Stimulated activated CD8-positive, alpha-beta memory T cell treated with anti-CD3 and anti-CD28 coated beads, Interleukin-4, amount 100 ng/mL, for 48 hours (primary cell): ENCODE measurements at places on chromosomes 7 and 10.

DNA sequence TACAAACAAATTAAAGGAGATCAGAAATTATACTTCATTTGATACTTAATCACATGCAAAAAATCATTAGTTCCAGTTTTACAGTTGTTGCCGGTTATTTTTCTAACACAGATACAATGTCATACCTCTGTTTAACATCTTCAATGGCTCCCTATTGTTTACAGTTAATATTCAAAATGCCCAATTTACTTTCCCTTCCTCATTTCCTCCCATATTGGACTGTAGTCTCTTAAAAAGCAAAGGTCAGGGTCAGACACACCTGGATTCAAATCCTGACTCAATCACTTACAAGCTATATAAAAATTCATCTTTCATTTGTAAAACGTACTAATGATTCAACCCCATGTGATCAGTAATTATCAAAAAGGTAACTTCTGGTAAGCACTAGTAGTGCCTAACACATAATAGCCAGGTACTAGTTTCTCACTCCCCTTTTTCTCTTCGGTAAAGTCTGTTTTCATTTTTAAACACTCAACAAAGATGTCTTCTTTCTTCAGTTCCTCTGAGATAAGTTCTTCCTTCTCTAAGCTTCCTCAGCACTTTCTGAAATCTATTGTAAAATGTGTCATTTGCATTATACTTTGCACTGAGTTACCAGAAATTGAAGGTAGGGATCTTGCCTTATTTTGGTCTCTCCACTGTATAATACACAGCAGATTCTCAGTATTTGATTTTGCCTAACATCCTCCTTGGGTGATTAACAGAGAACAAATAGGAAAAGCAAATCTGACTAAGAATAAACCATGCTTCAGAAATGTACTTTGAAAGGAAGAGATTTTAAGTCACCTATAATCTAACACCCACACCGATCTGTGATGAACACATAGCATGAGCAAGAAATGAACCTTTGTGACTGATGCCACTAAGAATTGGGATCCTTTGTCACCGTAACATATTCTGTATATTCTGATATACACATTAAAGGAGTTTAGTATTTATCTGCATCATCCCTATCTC is 16.1 kb downstream of the KMT2C start:
- no peak for DNase-seq

DNA sequence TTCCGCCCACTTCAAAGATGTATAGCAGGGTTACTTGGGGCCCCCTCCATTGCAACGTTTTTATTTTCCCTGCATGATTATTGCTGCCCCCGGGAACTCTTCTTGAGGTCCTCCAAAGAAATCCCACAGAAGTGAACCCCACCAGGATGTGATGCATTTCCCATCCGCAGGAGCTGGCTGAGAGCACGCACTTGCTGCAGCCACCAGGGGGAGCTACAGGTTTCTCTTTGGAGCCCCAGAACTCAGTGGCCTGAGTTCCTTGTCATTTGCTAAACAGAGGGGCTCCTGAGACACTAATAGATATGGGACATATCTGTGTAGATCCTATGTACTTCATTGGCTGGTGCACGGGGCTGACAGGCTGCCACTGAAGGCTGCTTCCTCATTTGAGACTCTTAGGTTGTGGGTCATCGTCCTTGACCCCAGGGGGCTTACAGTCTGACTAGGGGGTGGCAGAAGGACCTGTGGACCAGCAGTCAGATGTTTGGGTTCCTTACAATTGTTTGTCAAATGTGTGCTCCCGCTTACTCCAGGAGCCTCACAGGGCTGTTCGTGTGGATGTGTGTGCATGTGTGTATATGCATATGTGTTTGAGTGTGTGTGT is 52.3 kb upstream of the ENO4 start:
- DNase-seq = peak; percentile 84

GRCh38 chr7:91358303-91358702 is 94.1 kb downstream of the FZD1 start:
- DNase-seq = no peak

GRCh38 chr7:127912901-127913300 is 118.3 kb downstream of the LRRC4 start:
- DNase-seq = no peak

- no peak for DNase-seq
Measured at GRCh38 chr7:50983850-50984249, 201.2 kb upstream of the GRB10 start.

GRCh38 chr7:23096518-23097290 is 8.9 kb upstream of the KLHL7 start:
- DNase-seq = no peak

GRCh38 chr10:70343712-70344111 is 38.7 kb downstream of the LRRC20 start:
- DNase-seq = no peak

DNA sequence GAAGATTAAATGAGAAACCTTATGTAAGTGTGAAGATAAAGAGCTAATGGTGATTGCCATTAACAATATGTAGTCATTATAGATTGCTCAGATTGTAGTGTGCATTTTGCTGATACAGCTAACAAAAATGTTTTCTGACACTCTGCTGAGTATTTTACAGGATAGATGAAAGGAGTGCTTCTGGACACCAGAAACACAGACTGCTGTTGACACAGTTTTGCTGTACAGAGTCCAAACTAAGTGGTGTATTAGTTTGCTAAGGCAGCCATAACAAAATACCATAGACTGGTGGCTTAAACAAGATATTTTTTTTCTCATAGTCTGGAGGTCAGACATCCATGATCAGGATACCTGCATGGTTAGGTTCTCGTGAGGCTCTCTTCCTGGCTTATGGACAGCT is 2.2 kb downstream of the SMC3 start:
- DNase-seq = no peak

GRCh38 chr10:11697718-11698527 is 44.3 kb upstream of the ECHDC3 start:
- peak; percentile 41 for DNase-seq

GRCh38 chr10:5467207-5467535 is 32.2 kb downstream of the CALML5 start:
- no peak for DNase-seq

GRCh38 chr10:6065835-6066234 is 3.7 kb upstream of the IL2RA start:
- DNase-seq = peak; percentile 25

DNA sequence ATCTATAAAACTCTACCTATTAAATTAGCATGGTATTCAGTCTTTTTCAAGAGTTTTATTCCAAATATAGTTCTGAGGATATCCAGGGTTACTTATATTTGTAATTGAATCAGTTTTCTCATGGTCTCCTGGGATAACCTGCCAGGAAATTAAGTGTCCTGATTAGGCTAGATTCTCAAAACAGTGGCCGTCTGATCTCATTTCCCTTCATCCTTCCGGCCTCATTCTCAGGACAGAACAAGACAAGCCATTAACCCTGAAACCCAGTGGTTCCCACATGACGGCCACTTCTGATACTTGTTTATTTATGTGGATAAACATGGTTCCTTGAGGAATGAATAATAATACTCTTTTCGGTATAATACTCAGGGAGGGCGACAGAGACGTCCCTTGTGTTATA is 417.6 kb upstream of the POT1 start:
- DNase-seq = no peak

DNA sequence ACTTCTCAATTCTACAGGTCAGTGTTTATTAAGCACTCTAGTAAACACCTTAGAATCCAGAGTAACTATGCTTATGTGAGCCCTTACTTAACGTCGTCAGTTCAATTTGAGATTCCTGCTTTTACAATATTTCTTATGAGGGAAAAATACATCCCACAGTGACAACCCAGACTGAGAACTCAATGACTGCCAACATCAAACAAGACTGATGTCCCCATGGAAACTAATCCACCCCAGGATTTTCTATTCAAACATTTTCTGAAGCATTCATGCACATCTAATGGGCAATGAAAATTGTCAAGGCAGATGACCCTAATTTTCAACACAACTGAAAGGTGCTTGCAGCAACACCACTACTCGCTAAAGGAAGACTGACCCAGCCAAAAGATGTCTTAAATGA is 67.0 kb downstream of the ATE1 start:
- DNase-seq = no peak

GRCh38 chr7:7620644-7621210 is 19.8 kb upstream of the UMAD1 start:
- DNase-seq = no peak

- DNase-seq = no peak
Measured at GRCh38 chr7:80139236-80139635, 4.6 kb downstream of the GNAI1 start.

GRCh38 chr7:142868188-142868985 is 13.5 kb downstream of the EPHB6 start:
- no peak for DNase-seq

GRCh38 chr7:117946151-117946633 is 73.0 kb upstream of the CTTNBP2 start:
- no peak for DNase-seq

DNA sequence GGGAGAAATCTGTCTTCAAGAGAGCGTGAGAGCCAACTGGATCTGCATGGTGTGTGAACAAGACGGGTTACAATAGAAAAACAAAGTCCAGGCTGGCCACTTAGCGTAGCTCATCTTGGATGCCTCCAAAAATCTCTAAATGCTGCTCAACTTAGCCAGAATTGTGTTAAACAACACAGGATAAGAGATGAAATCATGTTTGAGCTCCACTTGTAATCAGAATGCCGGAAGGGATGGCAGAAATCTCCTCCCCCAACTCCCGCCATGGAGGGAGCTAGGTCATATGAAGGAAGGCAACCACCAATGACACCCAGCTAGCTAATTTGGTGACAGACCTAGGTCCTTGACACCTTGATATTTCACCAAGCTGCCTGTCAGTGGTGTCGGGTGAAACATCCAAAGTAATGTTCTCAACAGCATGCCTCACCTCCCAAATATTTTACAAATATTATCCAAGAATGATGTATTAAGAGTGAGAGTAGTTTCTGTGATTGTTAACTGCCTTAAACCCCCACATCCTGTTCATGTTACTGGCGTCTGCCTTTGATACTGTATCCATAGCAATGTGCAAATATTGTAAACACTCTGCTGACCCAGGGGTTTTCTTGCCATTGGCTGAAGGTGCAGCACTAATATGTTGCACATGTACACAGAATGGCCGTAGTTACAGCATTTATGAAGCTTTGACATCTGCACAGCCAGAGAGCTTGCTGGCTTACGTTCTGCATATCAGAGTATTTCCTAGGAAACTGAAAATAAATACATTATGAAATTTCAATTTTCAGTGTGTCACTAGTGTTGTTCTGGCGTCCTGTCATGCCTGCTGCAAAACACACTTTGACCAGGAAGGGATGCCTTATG is 25.8 kb downstream of the TMEM254 start:
- no peak for DNase-seq

GRCh38 chr7:16721541-16721940 is 32.0 kb upstream of the TSPAN13 start:
- no peak for DNase-seq

DNA sequence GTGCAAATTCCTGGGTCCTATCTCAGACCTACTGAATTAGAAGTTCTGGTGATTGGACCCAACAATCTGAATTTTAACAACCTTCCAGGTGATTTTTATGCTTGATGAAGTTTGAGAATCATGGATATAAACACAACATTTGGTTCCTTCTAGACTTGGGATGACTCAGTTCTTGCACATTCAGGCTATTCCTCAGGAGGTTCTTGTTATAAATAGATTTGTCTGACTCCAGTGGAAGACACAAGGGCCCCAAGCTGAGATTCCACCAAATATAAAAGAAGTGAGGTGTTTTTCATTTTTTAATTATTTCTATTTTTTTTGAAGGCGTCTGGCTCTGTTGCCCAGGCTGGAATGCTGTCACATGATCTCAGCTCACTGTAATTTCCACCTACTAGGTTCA is 9.4 kb upstream of the TAS2R16 start:
- DNase-seq = no peak

DNA sequence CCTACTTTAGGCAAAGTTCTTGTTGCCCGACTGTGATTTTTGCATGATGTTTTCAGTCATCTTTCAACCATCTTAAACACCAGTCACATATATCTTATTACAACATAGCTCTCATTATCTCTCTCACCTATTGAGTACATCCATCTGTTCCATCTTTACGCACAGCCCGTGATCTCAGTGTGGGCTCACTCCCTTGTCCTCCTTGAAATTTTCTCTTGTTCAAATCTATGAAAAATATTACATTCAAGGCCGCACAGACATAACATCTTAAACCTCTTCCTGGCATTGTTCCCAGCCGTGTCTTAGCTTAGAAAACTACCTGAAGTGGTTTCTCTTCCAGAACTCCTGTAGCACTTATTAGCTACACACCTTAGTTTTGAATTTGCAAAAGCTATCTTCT is 32.6 kb downstream of the NET1 start:
- no peak for DNase-seq

GRCh38 chr10:69413221-69413865 is 3.4 kb downstream of the TACR2 start:
- peak; percentile 62 for DNase-seq

- DNase-seq = no peak
Measured at GRCh38 chr10:63227207-63227895, 94.2 kb downstream of the NRBF2 start.

DNA sequence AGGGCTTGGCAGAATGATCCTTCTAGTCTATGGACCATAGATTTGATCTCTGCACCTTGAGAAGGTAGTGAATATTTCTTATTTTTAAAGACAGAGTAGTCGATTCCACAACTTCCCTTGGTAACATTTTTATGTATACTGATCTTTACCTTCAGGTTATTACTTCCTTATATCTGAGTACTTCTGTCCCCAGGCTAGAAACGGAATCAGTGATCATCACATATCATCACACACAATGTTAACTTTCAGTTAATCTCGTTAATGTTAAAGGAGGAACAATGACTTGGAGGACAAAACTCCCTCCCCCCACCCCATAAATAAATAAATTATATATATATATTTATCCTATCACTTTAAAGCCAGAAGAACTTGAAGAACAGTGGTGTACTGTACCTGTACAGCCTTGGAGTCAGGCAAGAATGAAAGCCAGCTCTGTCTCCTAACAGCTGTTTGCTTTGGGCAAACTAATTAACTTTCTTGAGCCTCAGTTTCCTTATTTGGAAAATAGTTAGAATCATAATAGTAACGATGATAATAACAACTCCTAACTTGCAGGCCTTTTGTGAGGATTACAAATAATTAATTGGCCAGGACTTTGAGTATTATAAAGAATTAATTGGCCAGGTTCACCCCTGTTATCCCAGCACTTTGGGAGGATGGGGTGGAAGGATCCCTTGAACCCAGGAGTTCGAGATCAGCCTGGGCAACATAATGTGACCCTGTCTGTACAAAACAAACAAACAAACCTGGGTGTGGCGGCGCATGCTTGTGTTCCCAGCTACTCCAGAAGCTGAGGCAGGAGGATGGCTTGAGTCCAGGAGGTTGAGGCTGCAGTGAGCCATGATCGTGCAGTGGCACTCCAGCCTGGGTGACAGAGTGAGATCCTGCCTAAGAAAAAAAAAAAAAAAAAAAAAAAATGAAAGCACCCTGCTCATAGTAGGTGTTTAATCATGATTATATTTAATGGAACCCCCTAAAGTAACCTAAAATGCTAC is 63.5 kb downstream of the SAMD9 start:
- DNase-seq = no peak
